ENCODE measurements at places on chromosomes 7 and 10.
A peak's percentile ranks its signal among the peaks of the same experiment; 100 is the strongest.

DNA sequence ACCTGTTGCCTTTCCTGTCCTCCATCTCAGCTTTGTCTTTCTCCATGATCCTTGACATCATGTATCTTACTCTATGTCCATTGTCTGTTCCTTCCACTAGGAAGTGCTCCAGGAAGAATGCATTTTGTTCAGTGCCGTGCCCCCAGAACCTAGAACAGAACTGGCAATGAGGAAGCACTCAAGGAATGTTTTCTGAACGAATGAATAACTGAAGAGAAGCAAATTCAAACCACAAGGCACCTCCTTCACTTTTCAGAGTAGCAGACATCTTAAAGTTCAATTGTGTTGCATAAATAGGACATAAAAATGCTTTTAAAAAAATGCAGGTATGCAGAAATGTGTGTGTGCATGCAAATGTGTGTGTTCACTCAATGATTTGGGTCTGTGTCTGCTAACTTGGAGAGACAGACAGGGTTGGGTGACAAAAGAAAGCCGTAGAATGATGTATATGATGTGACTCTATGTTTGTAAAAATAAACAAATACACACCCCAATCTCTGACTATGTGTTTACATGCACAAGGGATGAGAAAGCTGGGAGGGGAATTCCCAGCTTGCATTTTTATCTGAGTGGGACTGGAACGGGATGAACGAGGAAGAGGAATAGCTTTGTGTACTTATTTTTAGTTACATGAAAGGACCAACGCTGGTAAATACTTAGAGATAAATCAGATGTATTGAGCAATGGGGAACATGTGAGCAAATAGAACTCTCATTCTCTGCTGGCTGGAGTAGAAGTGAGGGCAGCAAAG is 237.7 kb downstream of the FANK1 start:
- no peak for DNase-seq

DNA sequence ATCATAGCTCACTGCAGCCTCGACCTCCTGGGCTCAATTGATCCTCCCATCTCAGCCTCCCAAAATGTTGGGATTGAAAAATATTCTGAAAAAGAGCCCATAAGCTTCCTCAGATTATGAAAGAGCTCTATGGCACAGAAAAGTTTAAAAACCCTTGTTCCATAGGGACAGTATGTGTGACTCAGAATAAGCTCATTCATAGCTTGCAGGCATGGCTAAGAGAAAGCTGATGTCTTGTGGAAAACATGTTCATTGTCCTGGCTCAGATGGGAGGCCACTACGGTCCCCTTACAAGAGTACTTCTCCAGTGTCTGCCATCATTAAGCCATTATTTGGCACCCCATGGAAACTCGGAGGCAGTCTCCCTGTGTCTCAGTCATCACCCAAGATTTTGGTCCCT is 64.0 kb downstream of the CCDC3 start:
- DNase-seq = no peak

DNA sequence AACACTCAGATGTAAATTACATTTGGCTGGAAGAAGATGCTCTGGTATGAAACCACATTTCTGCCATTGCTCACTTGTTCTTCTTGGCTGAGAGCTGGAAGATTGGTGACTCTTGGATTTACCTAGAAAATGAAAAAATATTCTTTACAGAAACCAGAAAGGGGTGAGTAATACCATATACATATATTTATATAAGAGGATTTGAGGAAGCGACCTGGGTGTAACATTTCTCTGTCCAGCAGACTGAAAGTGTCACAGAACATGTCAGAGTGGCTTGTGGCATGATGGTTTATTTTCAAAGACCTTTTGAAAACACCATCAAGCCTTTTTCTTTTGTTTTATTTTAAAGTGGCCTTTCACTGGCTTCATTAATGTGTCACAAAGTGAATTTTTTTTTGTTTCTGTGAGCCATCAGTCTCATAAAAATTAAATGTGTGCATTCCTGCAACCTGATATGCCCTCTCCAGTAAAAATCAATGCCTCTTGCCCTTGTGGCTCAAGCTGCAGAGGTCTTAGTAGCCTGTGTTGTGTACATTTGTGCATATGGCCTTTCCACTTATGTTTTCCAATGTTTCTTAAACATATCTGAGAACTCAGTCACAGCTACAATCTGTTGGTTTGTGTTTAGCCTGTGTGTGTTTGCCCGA is 23.5 kb downstream of the CREB5 start:
- no peak for DNase-seq

DNA sequence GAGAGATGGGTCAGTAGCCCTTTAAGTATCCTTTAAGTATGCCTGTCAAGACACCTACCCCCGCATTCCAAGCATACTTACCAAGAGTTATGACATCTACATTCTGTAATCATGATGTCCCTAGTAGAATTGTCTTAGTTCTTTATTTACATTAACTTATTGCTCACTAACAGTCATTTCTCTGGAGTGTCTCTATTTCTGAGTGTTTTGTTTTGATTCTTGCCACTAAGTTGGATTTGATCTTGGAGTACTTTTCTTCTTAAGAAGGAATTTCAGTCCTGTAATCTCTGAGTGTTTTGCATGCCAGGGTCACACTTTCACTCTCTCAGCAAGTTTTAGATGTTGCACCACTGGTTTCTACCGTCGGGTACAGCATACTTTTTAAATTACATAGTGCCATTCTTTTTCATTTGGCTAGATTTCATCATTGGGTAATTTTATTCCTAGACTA is 1053.9 kb downstream of the KCNMA1 start:
- no peak for DNase-seq

DNA sequence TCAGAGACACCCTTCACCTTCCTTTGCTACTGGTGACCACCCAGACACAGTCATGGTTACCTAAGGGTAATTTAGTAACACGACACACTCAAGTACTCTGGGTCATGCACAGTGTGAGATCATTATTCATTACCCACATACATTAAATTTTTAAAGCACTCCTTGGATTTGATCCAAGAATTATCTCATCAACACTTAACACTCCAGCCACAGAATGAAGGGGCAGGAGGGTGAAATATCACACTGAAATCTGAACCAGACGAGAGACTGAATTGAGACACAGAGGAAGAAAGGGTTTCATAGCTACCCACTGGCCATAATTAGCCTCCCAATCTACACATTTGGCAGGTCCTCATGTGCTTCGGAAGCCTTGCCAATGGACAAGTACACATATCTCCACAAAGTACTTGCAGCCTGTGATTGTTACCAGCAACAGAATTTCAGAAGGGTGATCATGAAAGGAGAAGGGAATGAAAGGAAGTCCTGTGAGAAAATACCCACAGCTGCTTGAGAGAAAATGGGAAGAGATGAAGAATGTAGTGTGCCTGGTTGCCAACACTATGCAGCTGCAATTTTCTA is 189.3 kb downstream of the POLR1F start:
- DNase-seq = no peak

- DNase-seq = peak; percentile 42
Measured at GRCh38 chr10:43304687-43305333, 37.9 kb upstream of the RASGEF1A start.

DNA sequence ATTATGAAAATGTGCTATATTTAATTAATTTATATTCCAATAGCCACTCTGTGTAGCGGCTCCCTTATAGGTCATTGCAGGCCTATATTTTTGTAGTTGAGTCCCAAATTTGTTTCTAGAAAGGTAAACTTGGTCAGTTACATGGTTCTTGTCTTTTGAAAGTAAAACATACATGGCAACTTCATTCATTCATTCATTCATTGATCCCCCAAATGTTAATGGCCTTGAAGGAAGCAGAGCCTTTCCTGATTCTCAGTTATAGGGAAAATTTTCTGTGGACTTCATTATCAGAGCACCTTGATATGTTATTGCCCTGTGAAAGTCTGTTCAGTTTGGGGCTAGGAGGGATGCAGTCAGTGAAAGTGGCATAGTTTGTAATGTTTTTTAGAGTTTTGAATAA is 2.9 kb downstream of the BLVRA start:
- no peak for DNase-seq

GRCh38 chr7:68550635-68551034 is 1047.6 kb upstream of the AUTS2 start:
- DNase-seq = no peak

GRCh38 chr10:70956029-70956759 is 67.8 kb upstream of the PCBD1 start:
- no peak for DNase-seq

Measured in activated CD8-positive, alpha-beta memory T cell treated with anti-CD3 and anti-CD28 coated beads for 4 hours (primary cell).